Activated CD4-positive, alpha-beta T cell treated with anti-CD3 and anti-CD28 coated beads for 1 hour (primary cell): ENCODE measurements at places on chromosomes 1 and 21.

GRCh38 chr21:39852726-39853500 lies 14.3 kb upstream of the PCP4 start:
- DNase-seq = no peak

GRCh38 chr21:40379881-40380810 lies 466.8 kb downstream of the DSCAM start:
- no peak for DNase-seq

DNA sequence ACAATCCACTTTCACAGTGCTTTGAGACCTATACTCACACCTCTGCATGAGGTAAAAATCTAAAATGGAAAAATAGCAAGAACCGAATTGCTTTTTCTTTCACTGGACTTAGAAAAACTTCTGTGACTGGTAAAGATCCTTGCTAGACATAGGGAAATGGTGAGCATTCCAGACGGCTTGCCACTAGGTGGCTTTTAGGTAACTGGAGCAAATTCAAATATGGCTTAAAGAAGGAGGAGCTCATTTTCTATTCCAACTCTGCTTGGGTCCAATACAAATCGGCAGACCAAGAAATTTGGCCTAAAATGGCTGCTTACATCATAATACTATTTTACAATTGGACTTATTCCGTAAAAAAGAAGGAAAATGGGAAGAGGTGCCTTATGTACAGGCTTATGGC lies 977.9 kb downstream of the ADGRL2 start:
- no peak for DNase-seq

DNA sequence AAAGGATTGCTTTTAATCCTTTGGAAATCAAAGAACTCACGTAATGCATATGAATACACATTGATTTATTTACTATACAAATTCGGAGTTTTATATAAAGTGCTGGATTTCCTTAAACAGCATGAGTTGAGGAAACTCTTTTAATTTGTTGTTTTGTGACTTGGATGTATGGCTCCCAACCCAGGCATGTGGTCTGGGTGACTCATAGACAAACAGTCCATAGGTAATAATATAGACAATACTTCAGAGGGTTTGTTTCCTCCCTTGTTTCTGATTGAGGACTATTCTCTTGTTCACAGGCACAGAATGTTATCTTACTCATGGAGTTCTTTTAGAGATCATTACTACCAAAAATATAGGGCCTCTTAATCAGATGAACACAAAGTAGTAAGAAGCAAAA lies 43.8 kb downstream of the XPR1 start:
- DNase-seq = no peak

- no peak for DNase-seq
Measured at GRCh38 chr1:93519199-93519829, 71.4 kb downstream of the FNBP1L start.

DNA sequence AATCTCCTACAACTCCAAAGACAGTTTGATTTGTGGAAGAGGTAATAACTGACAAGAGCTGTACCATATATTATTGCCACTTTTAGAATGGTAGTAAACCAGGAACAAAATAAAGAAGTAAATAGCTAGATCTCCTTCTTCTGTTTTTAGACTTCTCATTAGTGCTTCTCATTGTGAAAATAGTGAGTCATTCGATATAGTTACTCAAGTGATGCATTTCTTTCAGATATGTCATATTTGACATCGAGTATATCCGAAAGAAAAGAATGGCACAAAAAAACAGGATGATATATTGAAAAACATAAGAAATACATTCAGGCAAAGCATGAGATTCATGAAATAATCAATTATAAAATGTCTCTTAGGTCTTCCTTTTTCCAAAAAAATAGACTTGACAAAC lies 1346.1 kb downstream of the BRINP3 start:
- DNase-seq = no peak

GRCh38 chr1:1143636-1144035 lies 27.7 kb upstream of the C1orf159 start:
- DNase-seq = no peak

- DNase-seq = no peak
Measured at GRCh38 chr1:219372916-219373615, 199.4 kb downstream of the LYPLAL1 start.

- DNase-seq = no peak
Measured at GRCh38 chr1:37476087-37476452, 1.7 kb downstream of the ZC3H12A start.

- no peak for DNase-seq
Measured at GRCh38 chr1:119647734-119648619, at the start of gene ZNF697. Gene ZNF697, minus strand, starts transcription at chr1:119648266. Its CDS starts 22,166 bp downstream, at chr1:119626100.

GRCh38 chr1:21536218-21536617 lies 27.0 kb downstream of the ALPL start:
- no peak for DNase-seq

DNA sequence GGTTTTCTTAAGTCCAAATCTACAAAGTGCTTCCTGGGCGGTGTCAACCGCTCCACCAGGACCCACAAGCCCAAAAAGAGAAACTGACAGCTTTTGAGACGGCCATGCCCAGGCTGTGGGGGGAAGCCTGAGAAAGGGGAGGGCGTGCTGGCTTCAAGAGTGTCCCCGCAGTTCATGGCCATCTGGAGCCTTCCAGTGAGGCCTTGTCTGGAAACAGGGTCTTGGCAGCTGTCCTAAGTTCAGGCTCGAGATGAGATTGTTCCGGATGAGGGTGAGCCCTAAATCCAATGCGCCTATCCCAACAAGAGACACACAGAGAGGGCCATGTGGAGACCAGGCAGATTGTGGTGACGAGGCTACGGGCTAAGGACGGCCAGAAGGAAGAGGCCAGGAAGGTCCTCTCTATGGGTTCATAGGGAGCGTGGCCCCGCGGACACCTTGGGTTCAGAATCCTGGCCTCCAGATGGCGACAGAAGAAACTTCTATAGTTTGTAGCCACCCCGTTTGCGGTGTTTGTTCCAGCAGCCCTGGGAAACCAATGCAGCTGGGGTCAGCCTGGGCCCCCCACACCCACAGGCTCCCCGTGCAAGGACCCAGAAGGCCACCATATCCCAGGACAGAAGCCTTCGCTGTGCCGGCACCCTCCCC lies 70.2 kb downstream of the ARHGEF16 start:
- no peak for DNase-seq

DNA sequence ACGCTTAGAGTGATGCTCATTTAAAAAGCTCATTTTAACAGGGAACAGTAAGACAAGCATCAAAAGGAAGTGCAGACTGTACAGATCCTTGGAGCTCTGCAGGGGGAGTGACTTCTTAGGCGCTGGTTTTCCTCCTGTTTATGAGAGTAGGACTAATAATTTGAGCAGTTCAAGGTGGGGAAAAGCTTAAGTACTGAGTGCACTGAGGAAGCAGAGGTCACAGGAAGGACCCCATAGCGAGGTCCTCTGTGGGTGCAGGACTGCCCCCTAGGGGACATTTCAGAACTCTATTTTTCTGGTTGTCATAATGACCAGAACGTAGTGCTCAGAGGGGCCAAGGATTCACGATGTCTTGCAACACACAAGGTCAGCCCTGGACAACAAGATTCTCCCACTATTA lies 112.1 kb downstream of the HLCS start:
- DNase-seq = no peak

- no peak for DNase-seq
Measured at GRCh38 chr1:66546047-66546810, 12.3 kb downstream of the SGIP1 start.

DNA sequence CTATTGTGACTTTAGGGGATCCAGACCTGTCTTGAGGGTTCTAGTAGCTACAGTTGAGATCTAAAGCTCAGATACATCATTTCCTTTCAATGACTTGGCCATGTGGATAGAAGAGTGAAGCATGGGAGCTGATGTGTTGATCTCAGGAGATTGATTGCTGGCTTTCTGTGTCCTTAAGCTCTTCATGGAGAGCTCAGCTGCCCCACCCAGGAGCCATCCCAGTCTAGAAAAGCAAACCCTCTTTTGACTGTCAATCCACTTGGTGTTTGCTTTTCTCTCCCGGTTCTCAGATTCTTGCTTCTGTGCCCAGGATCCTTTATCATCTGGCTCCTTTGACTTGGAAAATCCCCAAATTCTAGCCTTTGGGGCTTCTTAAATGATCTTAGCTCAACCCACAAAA lies 87.2 kb downstream of the ATP1A1 start:
- no peak for DNase-seq

DNA sequence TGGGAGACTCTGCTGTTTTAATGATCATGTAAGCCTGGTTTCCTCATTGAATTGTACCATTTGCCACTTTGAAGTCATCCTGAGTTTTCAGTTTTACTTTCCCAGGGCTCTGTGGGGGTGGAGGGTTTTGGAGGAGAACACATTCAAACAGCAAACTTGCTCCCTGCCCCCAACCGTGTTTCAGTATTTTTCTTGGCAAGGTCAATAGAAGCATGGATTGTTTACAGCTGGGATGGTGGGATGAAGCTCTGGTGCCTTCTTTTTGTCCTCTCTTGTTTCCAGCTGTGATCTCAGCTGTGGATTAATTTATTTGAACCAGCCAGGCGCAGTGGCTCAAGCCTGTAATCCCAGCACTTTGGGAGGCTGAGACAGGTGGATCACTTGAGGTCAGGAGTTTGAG lies 54.3 kb upstream of the SERBP1 start:
- no peak for DNase-seq

GRCh38 chr1:5424802-5425703 lies 567.2 kb downstream of the NPHP4 start:
- no peak for DNase-seq

GRCh38 chr1:222754366-222755139 lies 17.6 kb downstream of the FAM177B start:
- no peak for DNase-seq

GRCh38 chr1:248590055-248590454 lies 7.4 kb downstream of the OR2T10 start:
- DNase-seq = no peak

DNA sequence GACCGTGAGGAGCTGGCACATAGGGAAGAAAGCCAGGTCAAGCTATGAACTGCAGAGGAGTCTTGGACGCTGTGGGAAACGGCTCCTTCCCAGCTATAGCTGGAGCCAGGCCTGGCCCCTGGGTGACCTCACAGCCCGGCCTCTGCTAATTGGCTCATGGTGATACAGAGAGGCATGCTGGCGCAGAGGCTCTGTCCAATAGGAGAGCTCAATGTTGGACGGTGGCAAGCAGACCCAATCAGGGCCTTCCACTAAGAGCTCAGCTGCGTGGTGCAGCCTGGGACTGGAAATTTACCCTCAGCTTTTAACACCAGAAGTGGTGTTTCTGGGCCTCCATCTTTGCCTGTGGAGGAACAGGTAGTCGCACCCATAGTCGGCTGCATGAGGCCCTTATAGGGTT lies 64.4 kb upstream of the GRHL3 start:
- no peak for DNase-seq

DNA sequence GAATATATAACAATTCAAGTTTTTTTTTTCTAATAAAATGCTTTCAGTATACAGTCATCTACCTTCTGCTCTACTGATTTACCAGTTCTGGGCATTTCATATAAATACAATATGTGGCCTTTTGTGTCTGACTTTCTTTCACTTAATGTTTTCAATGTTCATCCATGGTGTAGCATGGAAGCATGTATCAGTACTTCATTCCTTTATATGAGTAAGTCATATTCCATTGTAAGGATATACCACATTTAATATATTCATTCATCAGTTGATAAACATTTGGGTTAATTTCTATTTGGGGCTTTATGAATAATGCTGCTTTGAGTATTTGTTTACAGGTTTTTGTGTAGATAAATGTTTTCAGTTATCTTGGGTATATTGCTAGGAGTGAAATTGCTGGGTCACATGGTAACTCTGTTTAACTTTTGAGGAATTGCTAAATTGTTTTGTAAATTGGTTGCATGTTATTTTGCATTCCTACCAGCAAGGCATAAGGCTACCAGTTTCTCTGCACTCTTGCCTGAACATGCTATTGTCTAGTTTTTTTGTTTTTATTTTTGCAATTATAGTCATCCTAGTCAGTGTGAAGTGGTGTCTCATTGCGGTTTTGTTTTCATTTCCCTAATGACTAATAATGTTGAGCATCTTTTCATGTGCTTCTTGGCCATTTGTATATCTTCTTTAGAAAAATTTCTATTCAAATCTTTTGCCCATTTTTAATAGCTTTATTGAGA lies 206.1 kb downstream of the TM2D1 start:
- DNase-seq = no peak

DNA sequence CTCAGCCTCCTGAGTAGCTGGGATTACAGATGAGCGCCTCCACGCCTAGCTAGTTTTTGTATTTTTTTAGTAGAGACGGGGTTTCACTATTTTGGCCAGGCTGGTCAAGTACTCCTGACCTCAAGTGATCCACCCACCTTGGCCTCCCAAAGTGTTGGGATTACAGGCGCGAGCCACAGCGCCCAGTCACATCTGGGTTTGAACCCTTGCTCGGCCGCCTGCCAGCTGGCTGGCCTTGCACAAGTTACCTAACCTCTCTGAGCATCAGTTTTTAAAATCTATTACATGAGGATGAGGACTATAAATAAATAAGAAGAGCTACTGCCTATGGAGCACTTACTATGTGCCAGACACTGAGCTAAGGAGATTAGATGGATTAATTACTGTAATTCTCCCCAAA lies 17.7 kb upstream of the PADI2 start:
- DNase-seq = no peak

- no peak for DNase-seq
Measured at GRCh38 chr1:237568955-237569354, 321.8 kb downstream of the ZP4 start.

DNA sequence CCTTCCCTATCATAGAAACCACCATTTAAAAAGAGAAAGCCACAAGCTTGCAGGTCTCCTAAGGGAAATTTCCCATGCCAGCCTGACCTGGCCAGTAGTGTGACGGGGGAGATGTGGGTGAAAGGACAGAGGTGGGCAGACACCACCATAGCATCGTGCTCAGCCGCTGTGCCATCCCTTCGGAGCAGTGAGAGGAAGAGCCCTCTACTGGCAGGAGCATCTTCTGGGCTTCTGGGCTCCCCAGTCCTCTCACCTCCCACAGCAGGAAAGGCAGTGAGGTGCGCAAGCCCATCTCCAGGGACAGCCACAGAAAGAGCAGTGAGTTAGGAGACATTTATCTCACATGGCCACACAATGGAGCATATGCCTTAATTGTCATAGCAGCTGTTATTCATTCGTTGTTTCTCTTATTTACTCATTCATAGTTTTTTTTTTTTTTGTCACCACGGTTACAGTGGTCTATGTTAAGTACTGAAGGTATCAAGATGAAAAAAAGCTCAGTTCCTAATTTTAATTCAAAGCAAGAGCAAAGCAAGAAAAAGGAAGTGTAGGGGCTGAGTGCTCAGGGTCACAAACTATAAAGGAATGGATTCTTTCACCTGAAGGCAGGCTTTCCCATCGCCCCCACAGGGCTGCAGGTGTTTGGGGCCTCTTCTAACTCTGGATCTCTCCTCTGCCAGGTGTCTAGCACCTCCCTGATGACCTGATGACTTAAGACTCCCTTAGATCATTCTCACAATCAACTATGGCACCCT lies 48.8 kb upstream of the CAMK1G start:
- DNase-seq = no peak

- peak; percentile 93 for DNase-seq
Measured at GRCh38 chr1:110338309-110338885, 780 bp upstream of the RBM15 start.

DNA sequence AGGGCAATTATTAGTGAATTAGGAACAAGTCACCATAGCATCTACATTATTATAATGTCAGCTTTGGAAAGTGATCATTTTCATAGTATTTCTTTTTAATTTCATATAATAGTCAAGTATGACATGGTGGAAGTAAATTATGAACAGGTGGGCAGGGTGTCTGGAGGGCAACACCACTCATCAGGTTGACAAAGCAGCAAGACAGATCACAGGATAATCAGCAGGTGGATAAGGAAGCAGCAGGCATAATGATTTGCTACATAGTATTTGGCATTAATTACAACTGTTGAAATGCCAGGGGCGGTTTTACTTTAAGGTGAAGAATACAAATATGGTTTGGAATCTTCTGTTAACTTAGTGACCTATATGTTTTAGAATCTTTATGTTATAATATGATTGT lies 1342.2 kb downstream of the PLA2G4A start:
- DNase-seq = no peak

- no peak for DNase-seq
Measured at GRCh38 chr1:100607628-100608240, 69.8 kb downstream of the GPR88 start.
